ENCODE measurements at places on chromosomes 7 and 10.

GRCh38 chr7:38068461-38068860 is 109.6 kb upstream of the STARD3NL start:
- DNase-seq, result no peak

GRCh38 chr7:45082031-45082830 is 6.5 kb downstream of the NACAD start:
- no peak for DNase-seq

GRCh38 chr7:50339990-50340500 is 35.5 kb downstream of the IKZF1 start:
- DNase-seq, result no peak

GRCh38 chr7:40371806-40372440 is 237.1 kb downstream of the SUGCT start:
- no peak for DNase-seq

DNA sequence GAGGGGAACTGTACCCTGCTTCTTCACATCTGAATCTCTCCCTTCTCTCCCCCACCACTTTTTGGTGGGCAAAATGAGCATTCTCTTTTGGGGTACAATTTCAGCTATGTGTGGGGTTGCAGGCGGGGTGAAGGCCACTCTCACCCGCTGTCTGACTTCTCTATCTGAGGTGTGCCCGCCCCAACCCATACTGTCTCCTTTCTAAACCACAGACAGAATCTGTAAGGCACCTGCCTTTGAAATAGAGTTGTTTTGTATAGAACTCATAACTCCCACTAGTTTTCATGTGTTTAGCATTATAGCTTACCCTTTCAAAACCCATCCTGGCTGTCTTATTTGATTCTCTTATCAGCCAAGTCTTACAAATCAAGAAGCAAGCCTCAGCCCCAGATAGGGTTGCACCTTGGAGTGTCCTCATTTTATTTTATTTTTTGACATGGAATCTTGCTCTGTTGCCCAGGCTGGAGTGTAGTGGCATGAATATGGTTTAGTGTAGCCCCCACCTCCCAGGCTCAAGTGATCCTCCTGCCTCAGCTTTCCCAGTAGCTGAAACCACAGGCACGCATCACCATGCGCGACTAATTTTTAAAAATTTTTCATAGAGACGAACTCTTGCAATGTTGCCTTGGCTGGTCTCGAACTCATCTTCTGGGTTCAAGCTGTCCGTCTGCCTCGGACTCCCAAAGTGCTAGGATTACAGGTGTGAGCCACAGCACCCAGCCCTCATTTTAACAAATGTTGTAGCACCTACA is 11.9 kb downstream of the TSPAN14 start:
- no peak for DNase-seq

GRCh38 chr10:88490231-88490980 is 92.7 kb downstream of the RNLS start:
- DNase-seq, result no peak

DNA sequence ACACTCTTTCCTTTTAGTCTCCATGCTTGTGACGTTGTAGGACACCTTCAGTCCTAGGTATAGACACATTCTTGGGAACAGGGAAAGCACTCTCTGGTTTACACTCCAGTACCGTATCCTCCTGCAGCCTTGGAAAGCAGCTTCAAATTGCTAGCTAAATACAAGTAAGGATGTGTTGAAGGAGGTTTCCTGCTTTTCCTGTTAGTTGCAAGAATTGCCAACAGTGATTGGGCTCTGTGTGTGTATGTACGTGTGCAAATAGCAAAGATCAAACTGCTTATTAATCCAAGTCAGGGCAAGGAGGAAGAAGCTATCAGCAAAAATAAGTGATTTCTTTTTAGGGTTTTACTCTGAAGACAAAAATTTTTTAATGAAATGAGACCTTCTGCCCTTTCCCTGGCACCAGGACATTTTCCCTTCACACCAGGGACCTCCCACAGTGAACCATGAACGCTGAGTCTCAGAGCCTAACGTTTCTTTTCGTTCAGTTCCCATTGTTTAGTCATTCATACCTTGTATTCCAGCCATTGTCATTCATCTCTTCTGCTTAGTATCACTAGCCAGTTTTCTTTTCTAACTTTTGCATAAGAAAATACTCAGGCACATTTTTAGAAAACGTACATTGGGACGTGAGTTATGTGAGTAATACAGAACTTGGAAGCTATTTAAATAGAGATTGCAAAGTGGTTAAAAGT is 36.9 kb upstream of the AUTS2 start:
- DNase-seq, result no peak

GRCh38 chr10:124072106-124072505 is 21.3 kb downstream of the CHST15 start:
- no peak for DNase-seq

DNA sequence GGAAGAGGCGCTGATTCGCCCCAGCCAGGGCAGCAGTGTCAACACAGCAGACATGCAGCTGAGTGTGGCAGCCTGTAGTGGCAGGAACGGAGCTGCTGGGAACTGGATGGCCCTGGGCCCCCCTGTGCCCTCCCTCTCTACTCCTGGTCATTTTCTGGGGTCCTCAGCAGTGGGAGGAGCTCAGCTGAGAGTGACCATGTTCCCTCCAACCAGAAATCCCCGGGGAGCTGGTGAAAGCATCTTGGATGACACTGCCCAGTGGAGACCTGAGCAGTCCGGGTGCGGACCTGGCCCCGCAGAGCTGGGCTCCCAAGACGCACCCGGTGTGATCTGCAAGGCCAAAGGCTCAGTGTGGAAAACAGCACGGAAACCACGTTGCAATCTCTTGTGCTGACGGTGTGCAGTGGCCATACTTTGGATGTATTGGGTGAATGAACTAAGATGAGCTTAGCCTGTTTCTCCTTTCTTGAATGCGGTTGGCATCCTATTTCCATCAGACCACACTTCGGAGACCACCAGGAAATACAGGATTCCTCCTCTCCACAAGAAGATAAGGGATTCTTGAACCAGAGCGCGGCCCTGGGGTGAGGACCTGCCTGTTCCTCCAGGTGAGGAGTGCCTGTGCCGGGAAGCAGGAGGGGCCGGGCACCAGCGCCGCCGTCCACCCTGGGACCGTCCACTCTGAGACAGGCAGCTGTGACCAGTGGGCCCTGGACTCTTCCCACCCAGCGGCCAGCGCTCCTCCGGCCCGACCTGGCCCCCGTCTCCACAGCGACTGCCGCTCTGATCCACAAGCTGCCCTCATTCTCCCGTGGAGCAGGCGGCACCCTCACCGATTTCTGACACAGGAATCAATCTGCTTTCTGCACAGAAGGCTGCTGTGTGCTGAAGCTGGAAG is 93.5 kb upstream of the DIP2C start:
- no peak for DNase-seq

Data from stimulated activated CD8-positive, alpha-beta memory T cell treated with anti-CD3 and anti-CD28 coated beads, Interleukin-2, amount 100 ng/mL, for 1 hour (primary cell).